ENCODE measurements at places on chromosomes 5 and 9.

GRCh38 chr5:179298181-179298993 lies 46.9 kb downstream of the ADAMTS2 start:
- DNase-seq = no peak

GRCh38 chr5:96817506-96817905 lies 9.8 kb upstream of the ERAP1 start:
- no peak for DNase-seq

DNA sequence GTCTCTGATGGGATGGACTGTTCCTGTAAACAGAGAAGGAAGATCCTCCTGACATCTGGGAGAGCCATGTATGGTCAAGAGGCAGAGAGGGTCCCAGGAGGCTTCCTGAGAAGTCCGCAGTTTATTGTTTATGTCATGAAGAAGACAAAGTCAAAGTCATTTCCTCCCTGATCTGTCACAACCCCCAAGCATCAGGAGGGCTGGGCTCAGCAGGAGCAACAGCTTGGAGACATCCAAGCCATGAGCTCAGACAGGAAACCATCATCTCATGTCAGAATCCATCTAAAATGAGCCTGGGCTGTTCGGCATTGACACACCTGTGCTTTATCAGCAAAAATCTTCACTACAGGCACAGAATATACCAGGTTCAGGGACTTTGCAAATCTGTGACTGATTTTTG lies 325.0 kb upstream of the MSX2 start:
- DNase-seq = no peak

GRCh38 chr5:78542321-78542840 lies 106.2 kb downstream of the LHFPL2 start:
- DNase-seq = no peak

- DNase-seq = no peak
These were observed 139.3 kb upstream of the PLCXD3 start for GRCh38 chr5:41649659-41650058.

GRCh38 chr9:21688108-21689102 lies 114.0 kb upstream of the MTAP start:
- no peak for DNase-seq

DNA sequence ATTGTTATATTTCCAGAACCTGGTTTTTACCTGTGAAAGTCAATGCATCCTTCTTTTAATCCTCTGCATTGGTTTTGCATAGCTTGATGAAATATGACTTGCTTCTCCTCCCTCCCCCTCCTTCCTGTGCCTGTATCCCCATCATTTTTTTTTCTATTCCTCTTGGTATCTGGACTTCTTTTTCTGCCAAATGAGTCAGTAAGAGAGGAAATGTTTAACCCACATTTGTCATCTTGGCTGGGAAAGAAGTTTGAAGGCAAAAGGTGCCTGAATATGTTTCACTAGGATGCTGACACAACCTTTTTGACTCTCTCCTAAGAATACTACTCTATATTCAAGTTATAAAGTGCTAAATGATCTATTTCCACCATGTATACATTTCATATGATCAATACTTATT lies 35.5 kb upstream of the CDKN2B start:
- DNase-seq = no peak

DNA sequence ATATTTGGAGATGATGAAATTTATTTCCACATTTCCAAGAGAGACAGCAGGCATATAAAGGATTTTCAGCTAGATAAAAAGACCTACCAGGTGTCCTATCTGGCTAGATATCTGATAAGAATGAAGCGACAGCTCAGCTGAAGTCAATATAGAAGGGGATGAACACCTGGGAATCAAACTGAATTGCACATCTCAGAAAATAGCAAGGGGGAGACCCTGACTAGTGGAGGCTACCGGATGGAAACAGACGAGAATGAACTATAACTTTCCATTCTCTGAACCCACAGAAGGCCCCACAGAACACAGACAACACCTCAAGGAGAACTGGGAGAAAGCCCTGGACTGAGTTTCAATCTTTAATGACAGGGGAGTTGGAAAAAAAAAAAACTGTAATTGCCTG lies 51.1 kb downstream of the CPLANE1 start:
- DNase-seq = no peak

- no peak for DNase-seq
These were observed 3.5 kb downstream of the IFNA2 start for GRCh38 chr9:21381448-21382339.

DNA sequence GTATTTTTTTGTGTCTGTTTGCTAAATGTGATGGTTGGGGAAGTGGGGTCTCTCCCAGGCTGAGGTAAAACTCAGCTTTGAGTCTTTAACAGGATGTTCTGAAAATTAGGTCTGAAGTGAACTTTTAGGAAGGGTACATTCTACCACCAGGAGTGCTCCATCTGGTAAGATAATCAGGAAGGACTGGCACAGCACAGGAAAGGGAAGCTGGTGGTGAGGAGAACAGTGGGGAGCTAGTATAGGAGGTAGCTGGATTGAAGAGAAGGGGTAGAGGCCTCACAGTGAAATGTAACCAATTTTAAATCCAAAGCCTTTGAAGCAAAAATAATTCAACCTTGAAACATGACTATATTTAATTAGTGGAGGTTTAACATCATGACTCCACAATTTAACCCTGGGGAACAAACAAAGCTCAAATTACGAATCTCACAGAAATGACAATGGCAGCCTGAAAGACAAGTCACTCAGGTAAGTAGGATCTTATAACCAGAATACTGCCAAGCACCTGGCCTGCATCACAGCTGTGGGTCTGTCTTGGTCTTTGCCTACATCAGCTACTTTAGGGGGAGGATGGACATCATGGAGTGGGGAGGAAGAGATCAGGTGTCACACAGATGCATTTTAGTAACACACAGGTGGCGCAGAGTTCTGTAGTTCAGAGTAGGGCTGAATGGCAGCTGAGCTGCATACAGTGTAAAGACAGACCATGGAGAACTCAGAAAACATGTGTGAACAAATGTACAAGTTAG lies 445.3 kb downstream of the DMRT2 start:
- DNase-seq = no peak

DNA sequence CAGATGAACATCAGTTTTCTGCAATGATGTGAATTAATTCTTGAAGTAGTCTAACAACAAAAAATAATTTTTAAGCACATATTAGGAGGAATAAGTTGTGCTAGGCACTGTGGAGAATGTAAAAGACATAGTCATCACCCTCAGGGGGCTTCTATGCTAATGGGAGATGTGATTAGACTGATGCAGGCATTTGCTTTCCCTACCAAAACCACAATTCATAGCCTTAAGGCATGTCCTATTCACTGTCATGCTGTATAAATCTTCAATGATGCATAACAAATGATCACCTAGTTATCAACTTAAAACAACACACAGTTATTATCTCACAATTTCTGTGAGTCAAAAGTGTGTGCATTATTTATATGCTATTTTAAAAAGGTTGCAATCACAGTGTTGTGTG lies 422.6 kb downstream of the MAN2A1 start:
- DNase-seq = no peak

DNA sequence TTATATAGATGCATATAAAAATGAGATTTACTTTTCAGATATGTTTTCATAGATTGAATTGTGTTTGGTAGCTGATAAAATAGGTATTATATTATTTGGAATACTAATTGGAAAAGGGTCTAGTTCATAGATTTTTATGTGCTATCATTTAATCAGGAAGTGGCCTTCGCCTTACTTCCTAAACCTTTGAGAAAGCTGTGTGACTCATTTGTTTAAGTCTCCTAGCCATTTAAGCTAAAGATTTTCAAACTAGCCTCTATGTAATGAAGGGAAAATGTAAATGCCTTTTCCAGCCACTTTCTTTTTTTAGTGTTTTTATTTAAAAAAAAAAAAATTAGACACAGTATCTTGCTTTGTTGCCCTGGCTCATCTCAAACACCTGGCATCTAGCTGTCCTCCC lies 97.5 kb downstream of the DMXL1 start:
- DNase-seq = no peak

GRCh38 chr9:131799177-131799823 lies 59.4 kb upstream of the RAPGEF1 start:
- peak; percentile 17 for DNase-seq

DNA sequence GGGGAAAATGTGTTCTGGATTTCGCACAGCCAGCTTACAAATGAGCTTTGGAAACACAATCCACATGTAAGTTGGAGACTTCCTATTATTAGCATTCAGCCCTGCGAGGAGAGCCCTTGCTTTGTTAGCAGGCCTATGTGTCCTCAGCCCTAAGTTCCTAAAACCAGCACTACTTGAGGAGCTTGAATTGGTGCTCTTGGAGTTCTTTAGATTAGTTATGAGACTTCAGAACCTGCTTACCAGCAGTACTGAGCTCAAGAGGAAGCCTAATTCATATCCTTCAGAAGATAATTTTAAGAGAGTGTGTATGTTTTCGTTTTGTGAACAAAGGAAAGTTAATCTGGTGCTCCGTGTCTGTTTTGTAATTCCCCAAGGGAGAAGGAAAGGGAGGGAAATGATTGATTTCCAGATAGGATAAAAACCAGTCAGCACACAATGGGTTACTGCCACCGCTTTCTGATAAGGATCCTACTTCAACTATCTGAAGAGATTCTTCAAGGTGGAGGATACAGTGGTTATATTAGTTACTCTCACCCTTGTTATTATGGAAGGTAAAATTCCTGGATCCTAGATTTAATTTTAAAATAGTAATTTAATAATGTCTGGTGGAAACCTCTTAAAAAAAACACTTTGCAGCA lies 35.2 kb downstream of the PIK3R1 start:
- no peak for DNase-seq

GRCh38 chr5:170585273-170585948 lies 81.6 kb downstream of the KCNIP1 start:
- no peak for DNase-seq

DNA sequence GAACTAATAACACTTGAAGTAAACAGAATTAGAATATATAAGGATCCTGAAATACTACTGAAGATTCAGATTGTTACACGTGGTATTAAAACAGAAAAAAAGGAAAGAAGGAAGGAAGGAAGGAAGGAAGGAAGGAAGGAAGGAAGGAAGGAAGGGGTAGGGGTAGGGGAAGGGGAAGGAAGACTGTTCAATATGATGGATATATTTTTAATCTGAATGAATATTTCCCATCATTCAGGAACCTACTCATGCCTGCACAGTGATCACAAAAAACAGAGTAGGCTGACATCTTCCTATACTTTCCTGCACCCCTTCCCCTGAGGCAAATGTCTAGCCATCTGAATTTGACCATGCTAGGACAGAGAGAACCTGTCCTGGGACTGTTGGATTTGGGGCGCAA lies 133.9 kb downstream of the CTNND2 start:
- DNase-seq = no peak

DNA sequence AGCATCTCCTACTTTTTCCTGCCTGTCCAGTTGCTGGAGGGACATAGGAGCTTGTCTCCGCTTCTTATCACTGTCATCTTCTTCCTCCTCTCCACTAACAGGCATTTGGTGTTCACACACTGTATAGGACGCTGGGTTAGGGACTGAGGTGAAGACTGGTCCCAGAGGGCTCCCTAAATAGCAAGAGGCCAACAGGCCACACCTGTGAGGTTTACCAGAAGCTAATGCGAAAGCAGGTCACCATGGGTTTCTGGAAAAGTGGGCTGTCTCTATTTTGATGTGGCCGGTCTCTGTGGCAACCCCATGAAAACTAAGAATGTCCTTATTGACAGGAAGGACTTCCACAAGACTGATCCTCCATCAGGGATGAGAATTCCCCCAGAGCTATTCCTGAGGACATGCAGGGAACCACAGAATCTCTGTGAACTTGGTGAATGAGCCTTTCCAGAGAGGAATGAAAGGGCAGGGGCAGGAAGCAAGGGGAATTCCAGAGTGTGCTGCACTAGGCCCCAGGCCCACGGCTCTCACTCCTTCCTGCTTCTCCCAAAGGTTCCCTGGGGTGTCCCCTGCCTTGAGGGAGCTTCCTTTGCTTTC lies 61.7 kb downstream of the DAP start:
- DNase-seq = no peak

GRCh38 chr9:136203408-136204144 lies 1.4 kb downstream of the LHX3 start:
- DNase-seq = no peak

GRCh38 chr9:89477811-89478630 lies 19.9 kb downstream of the SEMA4D start:
- DNase-seq = peak; percentile 67

DNA sequence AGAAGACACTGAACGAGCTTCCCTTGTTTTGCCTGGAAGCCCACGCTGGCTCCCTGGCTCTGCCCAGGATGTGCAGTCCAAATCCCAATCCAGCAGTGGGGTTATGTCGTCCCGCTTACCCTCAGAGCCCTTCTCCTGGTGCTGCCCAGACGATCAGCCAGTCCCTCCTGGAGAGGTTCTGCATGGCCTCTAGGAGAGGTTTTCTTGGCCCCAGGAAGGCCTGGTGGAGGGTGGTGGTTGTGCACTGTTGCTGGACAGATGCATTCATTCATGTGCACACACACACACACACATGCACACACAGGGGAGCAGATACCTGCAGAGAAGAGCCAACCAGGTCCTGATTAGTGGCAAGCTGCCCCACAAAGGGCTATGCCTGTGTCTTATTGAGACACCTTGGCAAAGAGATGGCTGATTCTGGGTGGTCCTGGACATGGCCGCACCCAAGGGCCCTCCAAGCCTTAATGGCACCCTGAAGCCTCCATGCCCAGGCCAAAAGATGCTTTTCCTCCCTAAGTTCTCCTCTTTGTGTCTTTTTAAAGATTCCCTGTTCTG lies 10.5 kb upstream of the OLFM1 start:
- no peak for DNase-seq

GRCh38 chr9:132585954-132586829 lies 3.8 kb downstream of the BARHL1 start:
- DNase-seq = no peak

- no peak for DNase-seq
These were observed 292.7 kb upstream of the TARS1 start for GRCh38 chr5:33148076-33148513.

GRCh38 chr5:102277144-102277543 lies 18.9 kb downstream of the SLCO4C1 start:
- no peak for DNase-seq

DNA sequence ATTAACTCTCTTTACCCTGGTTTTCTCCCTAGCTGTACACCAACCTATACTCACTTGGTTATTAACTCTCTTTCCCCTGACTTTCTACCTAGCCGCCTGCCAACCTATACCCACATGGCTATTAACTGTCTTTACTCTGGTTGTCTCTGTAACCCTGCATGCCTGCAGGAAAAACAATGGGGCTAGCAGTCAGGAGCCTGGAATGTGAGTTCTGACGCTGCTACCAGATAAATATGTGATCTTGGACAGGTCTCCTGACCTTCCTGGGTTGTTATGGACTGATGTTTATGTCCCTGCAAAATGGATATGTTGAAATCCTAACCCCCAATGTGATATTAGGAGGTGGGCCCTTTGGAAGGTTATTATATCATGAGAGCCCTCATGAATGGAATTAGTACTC lies 119.2 kb downstream of the SMARCA2 start:
- DNase-seq = no peak

GRCh38 chr5:76114179-76114851 lies 31.1 kb downstream of the SV2C start:
- DNase-seq = no peak

- DNase-seq = no peak
These were observed 1492.9 kb upstream of the C9orf72 start for GRCh38 chr9:29066141-29066640.

DNA sequence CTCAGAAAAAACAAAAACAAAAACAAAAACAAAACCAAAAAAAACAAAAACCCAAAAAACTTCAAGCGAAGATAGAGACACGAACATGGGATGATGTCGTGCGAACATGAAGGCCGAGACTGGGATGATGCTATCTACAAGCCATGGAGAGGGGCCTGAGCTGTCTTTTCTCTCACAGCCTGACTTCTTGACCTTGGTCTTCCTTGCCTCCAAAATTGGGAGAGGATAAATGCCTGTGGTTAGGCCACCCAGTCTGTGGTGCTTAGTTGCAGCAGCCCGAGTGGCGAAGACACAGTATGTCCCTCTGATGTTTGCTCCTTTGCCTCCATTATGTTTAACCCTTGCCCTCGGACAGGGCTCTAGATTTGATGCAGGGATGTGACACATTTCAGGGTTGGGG lies 130.4 kb upstream of the BASP1 start:
- DNase-seq = no peak
